ENCODE measurements at places on chromosomes 11 and 22.

DNA sequence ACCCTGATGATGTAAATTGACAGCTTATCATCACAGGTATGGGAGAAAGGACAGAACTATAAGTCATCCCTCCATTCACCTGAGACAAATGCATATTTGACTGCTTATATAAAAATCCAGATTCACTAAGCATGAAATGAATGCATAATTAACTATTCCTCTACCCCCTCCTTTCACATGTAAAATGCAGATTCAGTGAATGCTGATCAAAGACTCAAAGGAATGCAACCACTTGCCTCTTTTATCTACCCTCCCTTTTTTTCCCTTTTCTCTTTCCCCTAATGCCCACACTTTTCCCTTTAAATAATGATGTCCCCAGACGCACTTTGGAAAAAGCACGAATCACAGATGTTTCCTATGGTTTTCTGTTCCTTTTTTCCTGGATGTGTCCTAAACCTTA is 4.5 kb upstream of the PLAAT4 start:
- DNase-seq: no peak

DNA sequence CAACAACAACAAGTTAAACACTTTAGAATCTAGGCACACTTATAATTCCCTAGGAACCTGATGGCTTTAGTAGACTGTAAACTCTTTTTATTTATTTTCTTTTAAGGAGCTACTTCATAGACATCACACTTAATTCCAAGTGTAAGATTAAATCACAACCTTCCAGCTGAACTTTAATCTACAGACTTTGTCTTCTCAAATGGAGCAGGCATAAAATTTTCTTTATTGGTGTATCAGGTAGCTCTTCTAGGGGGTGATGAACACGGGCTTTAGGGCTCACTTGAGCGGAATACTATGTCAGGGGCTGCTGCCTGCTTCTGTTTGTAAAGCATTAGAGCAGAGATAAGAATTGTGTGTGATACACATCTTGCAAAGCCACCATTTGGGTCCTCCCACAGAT is 525.8 kb upstream of the FAT3 start:
- no peak for DNase-seq

GRCh38 chr11:116986521-116987105 is 111.6 kb downstream of the SIK3 start:
- DNase-seq: peak; percentile 71

GRCh38 chr11:19561011-19561410 is 151.6 kb upstream of the NAV2 start:
- no peak for DNase-seq

DNA sequence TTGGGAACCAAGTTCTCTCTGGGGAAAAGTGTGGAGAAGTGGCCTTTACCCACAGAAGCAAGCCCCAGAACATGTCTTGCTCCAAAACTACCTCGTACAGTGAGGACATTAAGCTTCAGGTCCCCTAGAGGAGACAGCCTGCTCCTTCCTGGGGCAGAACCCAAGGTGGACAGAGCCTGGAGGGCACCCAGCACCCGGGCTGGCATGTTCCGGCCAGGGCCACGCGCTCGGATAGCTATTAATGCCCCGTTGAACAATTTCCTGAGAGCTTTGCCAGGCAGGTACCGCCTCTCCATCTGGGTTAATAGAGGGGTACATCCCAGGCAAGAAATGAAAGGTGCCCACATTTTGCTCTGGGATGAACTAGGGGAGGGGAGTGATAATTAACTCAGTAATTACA is 169.0 kb upstream of the GRK3 start:
- DNase-seq: no peak

All from fibroblast of skin of left biceps (primary cell).